ENCODE measurements at places on chromosomes 4 and X.

DNA sequence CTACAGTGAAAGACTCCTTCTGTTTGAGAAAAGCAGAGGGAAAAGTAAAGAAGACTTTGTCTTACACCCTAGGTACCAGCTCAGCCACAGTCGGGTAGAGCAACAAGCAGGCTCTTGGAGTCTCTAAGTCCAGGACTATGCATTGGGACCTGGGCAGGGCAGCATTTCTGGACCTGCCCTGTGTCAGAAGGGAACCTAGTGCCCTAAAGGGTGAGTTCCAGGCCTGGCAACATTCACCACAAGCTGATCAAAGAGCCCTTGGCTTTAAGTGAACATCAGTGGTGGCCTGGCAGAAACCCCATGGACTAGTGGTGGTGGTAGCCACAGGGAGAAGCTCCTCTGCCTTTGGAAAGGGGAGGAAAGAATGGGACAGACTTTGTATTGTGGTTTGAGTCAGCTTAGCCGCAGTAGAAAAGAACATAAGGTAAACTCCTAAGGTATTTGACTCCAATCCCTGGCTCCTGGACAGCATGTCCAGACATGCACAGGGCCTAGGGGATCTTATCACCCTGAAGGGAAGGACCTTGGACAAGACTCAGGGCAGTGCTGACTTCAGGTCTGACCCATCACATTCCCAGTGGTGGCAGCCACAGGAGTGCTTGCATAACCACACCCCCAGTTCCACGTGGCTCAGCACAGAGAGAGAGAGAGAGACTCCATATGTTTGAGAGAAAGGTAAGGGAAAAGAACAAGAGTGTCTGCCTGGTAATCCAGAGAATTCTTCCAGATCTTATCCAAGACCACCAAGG lies 32.6 kb downstream of the CCDC158 start:
- no peak for DNase-seq

- no peak for DNase-seq
Measured at GRCh38 chr4:149161247-149161646, 654.4 kb downstream of the IQCM start.

- DNase-seq = no peak
Measured at GRCh38 chr4:82886147-82886942, 4.6 kb downstream of the SEC31A start.

GRCh38 chr4:41145571-41146078 lies 68.7 kb downstream of the APBB2 start:
- DNase-seq = no peak

GRCh38 chr4:42344309-42344708 lies 53.0 kb upstream of the SHISA3 start:
- no peak for DNase-seq

DNA sequence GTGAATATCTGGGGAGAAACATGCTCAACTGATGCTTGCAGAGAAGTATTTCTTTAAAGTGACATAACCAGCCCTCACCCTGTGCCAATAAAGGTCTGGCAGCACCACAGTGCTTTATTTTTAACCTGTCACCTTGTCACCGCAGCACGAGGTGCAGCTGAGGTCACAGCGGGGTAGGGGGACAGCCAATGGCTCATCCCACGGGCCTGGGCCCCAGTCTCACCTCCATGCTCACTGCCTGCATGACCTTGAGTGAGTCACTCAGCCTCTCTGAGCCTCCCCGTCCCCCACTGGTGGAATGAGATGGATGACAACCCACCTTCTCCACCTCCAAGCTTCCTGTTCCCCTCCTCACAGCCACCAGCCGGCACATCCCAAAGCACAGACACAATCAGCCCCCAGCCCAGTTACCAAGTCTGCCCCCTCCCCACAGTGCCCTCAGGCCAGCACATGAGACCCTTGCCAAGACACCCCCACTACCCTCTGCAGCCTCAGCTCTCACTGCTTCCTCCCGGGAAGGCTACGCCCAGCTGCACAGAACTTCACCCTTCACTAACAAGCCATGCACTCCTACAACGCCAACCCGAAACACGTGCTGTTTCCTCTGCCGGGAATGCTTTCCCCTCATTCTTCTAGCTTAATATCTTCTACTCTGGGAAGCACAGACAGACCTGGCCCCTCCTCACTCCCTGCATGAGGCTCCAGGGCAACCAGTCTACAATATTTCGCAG lies 24.9 kb upstream of the MAN2B2 start:
- no peak for DNase-seq

DNA sequence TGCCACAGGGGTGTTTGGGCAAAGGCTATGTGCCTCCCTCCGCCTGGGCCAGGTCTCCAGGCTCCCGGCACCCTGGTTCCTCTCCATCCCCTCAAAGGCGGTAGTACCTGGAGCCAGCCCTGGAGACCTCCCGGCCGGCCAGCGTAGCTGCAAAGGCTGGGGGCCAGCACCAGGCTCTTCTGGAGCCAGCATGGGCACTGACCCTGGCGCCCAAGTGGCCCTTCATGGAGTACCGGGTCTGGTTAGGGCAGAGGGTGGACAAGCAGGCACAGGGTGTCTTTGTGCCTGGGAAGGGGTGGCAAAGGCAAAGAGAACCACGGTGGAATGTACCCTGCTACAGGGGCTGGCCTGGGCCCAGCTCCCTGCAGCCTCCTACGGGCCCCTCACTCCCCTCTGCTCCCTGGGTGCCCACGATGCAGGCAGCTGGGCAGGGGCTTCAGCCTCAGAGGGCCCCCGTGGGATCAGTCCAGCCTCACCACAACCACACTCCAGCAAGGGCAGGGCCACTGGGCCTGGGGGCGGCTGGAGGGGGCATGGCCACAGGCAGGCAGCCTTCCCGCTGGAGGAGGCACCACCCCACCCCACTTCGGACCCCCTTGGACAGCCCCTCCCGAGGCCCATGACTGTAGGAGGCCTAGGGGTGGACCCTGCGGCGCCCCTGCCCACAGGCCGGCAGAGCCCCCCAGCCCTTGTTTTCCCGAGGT lies 112.9 kb upstream of the NKX1-1 start:
- DNase-seq = no peak

- DNase-seq = no peak
Measured at GRCh38 chr4:87257523-87257922, 37.1 kb upstream of the KLHL8 start.

- DNase-seq = no peak
Measured at GRCh38 chrX:129802863-129803262, 23.1 kb downstream of the SASH3 start.

- DNase-seq = no peak
Measured at GRCh38 chr4:119025420-119025819, 110.2 kb upstream of the MYOZ2 start.

GRCh38 chr4:174317531-174317930 lies 33.8 kb downstream of the CEP44 start:
- no peak for DNase-seq

DNA sequence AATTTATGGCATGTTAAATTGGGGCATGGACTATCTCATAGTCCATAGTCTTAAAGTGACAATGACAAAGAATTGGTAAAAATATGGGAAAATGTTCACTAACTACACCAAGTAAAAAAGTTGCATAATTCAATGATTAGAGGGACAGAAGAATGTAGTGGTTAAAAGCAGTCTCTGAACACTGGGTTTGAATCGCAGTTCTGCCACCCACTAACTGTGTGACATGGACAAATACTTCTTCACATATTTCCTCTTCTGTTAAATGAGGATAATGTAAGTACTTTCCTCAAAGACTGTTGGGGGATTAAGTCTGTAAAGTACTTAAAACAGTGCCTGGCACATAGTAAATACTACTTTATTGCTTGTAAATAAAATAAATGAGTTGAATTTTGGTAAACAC lies 15.3 kb downstream of the COQ2 start:
- no peak for DNase-seq

- no peak for DNase-seq
Measured at GRCh38 chr4:153023139-153023538, 87.0 kb downstream of the FHDC1 start.

GRCh38 chr4:150569384-150569987 lies 12.5 kb upstream of the MAB21L2 start:
- no peak for DNase-seq

- DNase-seq = no peak
Measured at GRCh38 chrX:137194164-137194563, 160.4 kb upstream of the GPR101 start.

GRCh38 chr4:120693816-120694215 lies 228.7 kb downstream of the PRDM5 start:
- DNase-seq = no peak

DNA sequence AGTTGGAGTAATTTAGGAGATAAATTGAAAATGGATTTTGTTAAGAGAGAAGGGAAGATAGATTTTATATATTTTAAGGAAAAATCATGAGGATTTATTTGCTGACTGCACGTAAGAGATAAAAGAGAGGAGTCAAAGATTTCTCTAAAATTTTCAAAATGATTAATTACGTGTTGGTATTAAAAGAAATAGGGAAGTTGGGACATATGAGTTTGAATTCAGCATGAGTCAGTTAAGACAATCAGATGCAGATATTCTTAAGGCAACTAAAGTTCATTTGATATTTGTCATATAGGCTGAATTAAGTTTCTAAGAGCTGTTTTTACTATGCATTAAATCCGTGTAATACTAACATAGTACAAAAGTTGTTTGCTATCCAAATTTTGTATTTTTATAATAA lies 46.9 kb downstream of the TET2 start:
- no peak for DNase-seq

GRCh38 chr4:16224264-16225166 lies 1.8 kb downstream of the TAPT1 start:
- DNase-seq = no peak

- no peak for DNase-seq
Measured at GRCh38 chrX:8273451-8273895, 102.4 kb upstream of the VCX2 start.

DNA sequence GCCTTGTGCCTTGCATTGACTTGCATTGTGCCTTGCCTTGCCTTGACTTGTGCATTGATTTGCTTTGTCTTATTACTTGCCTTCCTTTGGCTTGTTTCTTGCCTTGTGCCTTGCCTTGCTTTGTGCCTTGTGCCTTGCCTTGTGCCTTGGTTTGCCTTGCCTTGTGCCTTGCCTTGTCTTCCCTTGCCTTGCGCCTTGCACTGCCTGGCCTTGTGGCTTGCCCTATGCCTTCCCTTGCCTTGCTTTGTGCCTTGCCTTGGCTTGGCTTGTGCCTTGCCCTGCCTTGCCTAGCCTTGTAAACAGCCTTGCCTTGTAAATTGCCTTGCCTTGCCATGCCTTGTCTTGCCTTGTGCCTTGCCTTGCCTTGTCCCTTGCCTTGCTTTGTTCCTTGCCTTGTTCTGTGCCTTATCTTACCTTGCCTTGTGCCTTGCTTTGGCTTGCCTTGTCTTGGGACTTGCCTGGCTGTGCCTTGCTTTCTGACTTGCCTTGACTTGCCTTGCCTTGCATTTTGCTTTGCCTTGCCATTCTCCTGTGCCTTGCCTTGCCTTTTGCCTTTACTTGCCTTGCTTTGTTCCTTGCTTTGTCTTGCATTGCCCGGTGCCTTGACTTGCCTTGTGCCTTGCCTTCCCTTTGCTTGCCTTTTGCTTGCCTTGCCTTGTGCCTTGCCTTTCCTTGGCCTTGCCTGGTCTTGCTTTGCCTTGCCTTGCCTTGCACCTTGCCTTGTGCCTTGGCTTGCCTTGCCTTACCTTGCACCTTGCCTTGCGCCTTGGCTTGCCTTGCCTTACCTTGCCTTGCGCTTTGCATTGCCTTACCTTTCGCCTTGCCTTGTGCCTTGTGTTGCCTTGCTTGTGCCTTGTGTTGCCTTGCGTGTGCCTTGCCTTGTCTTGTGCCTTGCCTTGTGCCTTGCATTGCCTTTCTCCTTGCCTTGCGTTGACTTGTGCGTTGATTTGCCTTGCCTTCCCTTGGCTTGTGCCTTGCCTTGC lies 97.5 kb downstream of the TAB3 start:
- DNase-seq = no peak

DNA sequence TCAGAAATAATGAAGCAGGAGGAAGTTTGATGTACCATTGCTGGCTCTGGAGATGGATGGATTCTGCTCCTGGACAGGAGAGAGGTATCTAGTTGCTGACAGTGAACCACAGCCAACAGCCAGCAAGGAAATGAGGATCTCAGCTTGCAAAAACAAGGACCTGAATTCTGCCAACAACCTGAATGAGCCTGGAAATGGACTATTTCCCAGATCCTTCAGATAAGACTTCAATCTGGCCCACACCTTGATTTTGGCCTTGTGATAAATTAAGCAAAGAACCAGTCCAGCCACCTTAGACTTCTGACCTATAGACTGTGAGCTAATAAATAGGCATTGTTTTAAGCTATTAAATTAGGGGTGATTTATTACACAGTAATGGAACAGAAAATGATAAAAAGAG lies 220.3 kb downstream of the ADAMTS3 start:
- no peak for DNase-seq

- DNase-seq = no peak
Measured at GRCh38 chr4:103499094-103499493, 220.7 kb downstream of the TACR3 start.

GRCh38 chr4:87005690-87006425 lies 71.0 kb downstream of the AFF1 start:
- no peak for DNase-seq

DNA sequence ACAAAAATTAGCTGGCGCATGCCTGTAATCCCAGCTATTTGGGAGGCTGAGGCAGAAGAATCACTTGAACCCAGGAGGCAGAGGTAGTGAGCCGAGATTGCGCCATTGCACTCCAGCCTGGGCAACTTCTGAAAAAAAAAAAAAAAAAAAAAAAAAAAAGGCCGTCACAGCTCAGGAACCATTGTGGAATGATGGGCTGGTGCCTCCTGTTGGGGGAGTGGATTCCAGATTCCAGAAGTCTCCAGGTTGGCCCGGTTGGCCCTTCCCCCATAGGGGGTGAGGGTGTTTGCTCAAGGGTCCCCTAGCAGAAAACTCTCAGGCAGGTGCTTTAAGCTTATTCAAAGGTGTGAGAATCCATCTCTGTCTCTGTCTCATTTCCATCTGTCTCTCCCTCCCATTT lies 11.5 kb downstream of the SH3TC1 start:
- no peak for DNase-seq

DNA sequence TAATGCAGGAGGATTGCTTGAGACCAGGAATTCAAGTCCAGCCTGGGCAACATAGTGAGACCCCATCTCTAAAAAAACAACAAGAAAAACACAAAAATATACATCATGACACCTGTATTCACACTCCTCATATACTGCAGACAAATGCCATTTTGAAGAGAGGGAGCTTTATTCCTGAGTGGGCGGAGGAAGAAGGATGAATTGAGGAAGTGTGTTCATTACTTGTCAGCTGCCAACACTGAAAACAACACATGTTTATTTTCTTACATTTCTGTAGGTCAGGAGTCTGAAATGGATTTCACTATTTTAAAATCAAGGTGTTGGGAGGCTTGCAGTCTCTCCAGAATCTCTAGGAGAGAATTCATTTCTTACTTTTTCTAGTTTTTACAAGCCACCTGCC lies 47.2 kb upstream of the CD99 start:
- DNase-seq = no peak

GRCh38 chr4:143241892-143242291 lies 57.2 kb downstream of the USP38 start:
- no peak for DNase-seq

- no peak for DNase-seq
Measured at GRCh38 chrX:130915302-130915701, 12.3 kb upstream of the ENOX2 start.

- no peak for DNase-seq
Measured at GRCh38 chrX:53373307-53373706, 49.1 kb downstream of the SMC1A start.

GRCh38 chrX:116449156-116449555 lies 12.8 kb downstream of the SLC6A14 start:
- no peak for DNase-seq
